Thoracic aorta (tissue), 2 donors: ENCODE measurements at places on chromosomes 12 and 14.

GRCh38 chr12:93518725-93519124, 51.4 kb downstream of the MRPL42 start:
- no peak for DNase-seq

GRCh38 chr12:92012691-92013090, 133.0 kb downstream of the BTG1 start:
- DNase-seq = no peak

GRCh38 chr14:72975770-72976169, 49.5 kb downstream of the DCAF4 start:
- DNase-seq = no peak

DNA sequence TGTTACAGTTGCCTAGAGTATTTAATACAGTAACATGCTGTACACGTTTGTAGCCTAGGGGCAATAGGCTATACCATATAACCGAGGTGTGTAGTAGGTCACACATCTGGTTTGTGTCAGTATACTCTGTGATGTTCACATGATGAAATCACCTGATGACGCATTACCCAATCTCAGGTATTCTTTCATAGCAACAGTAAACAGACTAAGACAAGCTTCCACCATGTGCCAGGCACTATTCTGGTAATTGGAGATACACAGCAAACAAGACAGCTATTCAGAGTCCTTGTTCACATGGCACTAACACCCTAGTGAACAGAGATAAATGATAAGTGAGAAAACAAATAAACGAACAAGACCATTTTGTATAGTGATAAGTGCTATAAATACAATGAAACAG, 3.8 kb upstream of the PDE3A start:
- no peak for DNase-seq

- DNase-seq = no peak
Measured at GRCh38 chr14:21038441-21039422, 3.4 kb upstream of the RNASE7 start.

DNA sequence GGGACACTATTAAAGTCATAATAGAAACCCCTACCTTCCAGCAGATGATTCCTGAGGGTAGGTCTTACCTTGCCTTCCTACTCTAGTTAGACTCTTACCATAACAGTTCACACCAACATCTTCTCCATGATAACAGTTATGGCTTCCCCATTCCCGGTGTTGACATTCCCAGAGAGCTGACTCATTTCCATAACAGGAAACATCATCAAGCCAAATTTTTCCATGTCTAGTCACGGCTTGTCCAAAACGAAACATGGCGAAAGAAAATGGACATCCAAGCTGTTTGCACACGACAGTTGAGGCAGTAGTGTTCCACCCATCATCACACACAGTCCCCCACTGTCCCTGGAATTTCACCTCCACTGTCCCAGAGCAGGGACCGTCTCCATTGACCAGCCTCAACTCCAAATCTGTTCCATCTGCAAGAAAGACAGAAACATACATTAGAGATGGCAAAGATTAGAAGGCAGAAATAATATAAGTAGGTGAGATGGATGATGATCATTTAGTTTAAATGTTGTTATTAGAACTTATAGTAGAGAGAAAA, 10.6 kb downstream of the CD163L1 start:
- DNase-seq = no peak

DNA sequence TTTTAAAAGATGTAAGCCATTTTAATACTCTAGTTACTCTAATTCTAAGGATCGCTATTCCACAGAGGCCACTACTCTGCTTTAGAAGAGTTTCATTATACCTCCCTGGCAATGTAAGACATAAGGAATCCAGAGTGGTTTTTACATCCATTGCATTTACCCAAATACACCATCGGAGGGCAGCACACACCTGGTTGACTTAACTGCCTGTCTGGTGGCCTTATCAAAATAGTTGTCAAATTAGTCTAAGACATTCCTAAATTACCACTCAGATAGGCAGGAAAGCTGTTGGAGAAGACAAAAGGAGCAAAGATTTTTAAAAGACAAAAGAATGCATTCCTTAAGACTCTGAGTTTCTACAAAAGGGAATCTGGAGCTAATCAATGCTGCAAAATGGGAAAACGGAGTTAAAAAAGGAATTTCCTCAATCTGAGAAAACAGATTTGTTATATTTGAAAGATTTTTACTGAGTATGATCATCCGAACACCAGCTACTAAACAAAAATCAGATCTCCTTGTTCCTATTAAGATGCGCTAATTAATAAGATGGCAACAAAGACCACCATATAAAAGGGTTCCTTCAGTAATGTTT, 33.8 kb upstream of the FGD4 start:
- DNase-seq = no peak

- no peak for DNase-seq
Measured at GRCh38 chr12:50230217-50230616, 53.1 kb downstream of the LIMA1 start.

DNA sequence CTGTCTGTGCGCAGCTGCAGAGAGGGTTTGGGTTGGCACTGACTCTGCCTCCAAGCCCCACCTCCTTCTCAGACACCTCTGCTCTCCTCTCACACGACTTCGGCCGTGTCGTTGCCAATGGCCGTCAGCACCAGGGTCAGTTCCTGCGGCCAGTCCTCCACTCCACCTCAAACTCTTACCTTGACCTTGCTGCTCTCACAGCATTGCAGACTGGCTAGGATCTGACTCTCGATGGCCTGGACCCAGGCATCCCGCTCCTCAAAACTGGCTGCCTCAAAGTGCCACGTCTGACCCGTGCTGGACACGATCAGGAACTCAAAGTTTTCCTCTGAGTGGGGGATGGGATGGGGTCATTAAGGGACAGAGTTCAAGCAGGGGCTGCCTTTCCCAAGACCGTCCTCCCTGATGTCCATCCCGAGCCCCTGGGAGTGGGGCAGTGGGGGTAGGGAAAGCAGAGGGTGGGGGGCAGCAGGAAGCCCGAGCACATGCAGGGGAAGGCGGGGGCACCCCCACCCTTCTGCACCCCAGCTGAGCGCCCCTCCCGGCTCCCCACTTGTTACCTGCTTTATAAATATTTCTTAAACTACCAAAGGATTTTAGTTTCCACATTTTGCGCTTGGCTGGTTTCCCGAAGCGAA, 10.7 kb downstream of the AGAP2 start:
- no peak for DNase-seq
